ENCODE measurements at places on chromosomes 7 and 10. TPM values are rescaled to one million over a fixed set of nuclear protein-coding genes. Genes with fewer than 3 reads are reported as not detected.

DNA sequence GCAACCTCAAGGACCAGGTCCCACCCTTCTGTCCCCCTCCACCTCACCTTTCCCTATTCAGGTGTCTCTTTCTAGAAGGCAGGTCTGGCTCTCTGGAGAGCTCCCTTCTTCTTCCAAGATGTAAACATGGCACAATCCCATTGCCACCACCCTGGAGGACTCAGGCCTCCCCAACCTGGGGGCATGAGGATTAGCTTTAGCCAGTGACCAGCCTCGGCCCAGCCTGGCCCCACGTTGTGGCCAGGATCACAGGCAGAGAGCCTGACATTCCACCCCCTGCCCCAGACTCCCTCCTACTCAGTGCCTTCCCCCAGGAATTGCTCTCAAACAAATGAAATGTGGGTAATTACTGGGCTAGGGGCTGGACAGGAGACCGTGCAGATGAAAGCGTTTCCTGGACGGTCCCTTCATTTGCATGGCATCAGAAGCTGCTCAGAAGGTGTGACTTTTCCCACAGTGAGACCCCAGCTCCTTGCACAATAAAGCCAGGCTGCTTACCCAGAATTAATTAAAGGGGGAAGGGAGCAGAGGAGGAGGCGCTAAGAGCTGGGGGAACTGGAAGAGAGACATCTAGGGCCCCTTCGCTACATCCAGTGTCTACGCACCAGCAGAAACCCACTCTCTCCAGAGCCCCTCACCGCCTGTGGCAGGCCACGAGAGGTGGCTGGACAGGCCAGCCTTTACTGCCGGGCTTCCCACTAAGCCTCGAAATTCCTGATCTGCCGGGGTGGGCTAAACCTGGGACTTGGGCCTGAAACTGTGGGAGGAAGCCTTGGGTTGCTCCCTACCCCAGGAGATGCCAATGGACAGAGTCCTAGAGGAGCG, 7.7 kb downstream of the FGF8 start:
- DNase-seq = no peak

GRCh38 chr7:20506175-20506574, 109.3 kb upstream of the ABCB5 start:
- no peak for DNase-seq

DNA sequence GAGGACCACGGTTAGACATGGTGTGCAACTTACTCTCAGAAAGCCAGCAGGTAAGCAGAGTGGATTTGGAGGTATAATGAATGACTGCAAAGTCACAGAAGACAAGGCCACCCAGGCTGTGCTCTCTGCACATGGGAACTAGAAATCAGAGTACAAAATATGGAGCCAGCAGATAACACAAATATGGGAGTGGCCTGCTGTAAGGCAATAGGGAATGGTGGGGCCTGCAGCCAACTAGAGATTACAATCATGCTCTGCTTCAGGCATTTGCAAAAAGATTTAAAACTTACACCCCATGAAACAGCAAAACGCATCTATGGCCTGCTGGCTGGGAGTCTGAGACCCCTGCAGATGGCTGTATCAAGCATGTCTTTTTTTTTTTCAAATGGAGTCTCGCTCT, 47.0 kb downstream of the RGS10 start:
- no peak for DNase-seq

DNA sequence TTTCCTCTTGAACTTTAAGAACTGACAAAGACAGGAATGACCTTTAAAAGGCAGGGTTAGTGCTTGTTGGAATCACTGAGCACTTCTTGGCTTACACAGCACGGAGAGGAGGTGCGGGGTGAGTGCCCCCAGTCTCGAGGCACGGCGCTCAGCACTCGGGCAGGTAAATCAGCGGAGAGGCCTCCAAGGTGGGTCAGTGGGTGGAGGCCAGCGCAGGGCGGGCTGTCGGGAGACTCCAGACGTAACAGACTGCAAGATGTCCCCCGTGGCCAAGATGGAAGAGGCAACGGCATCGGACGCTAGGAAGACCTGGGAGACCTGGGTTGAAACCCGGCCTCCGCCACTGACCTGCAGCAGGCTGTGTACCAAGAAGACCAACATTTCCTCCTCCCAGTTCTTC, 149.4 kb downstream of the MAD1L1 start:
- no peak for DNase-seq

DNA sequence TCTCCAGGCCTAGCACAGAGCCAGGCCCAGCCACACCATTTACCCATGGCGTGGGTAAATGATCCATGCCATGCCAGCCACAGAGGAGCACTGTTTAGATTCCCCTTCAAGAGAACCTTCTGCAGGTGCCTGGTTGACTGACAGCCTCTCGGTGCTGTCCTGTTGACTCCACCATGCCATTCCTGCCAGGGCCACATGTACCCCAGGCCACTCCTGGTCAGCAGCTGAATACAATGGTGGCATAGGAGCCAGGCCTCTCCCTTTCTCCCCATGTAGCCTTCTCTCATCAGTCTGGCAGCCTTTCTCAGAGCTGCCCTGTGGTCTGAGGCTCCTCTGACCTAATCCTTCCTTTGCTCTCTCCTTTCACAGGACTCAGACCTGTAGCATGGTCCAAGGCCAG, 39.2 kb upstream of the GPAM start:
- no peak for DNase-seq

- no peak for DNase-seq
Observed at GRCh38 chr10:130747356-130747755, 564.2 kb downstream of the TCERG1L start.

- DNase-seq = no peak
Observed at GRCh38 chr10:13787015-13787421, 200.3 kb downstream of the PRPF18 start.

GRCh38 chr10:96124230-96125141, 5.6 kb upstream of the ZNF518A start:
- DNase-seq = no peak

- no peak for DNase-seq
Observed at GRCh38 chr7:112638675-112639400, 151.4 kb downstream of the TMEM168 start.

GRCh38 chr7:98229991-98230745, 18.9 kb downstream of the BHLHA15 start:
- no peak for DNase-seq

DNA sequence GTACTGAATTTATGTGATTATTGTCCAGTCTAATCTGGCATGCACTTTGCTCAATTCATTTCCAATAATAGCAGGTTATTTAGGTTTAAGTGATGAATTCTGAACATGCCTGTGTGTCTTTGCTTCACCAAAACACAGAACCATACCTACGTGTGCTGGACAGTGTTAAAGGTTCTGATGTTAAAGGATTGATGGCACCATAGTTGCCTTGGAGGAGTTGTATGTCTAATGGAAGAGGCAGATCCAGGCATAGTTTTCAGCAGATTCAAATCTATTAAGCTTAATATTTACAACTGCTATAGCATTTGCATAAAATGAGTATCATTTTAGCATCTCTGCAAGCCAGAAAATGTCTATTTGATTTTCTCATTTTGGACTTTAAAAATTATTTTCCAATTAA, 28.0 kb upstream of the UMAD1 start:
- DNase-seq = no peak

- no peak for DNase-seq
Observed at GRCh38 chr7:148395990-148396716, 194.4 kb upstream of the C7orf33 start.

GRCh38 chr7:155665957-155666287, 21.5 kb downstream of the RBM33 start:
- DNase-seq = no peak

GRCh38 chr10:80870282-80870681, 332.6 kb downstream of the SH2D4B start:
- DNase-seq = no peak

- DNase-seq = no peak
Observed at GRCh38 chr10:70914316-70914864, 26.0 kb upstream of the PCBD1 start.

DNA sequence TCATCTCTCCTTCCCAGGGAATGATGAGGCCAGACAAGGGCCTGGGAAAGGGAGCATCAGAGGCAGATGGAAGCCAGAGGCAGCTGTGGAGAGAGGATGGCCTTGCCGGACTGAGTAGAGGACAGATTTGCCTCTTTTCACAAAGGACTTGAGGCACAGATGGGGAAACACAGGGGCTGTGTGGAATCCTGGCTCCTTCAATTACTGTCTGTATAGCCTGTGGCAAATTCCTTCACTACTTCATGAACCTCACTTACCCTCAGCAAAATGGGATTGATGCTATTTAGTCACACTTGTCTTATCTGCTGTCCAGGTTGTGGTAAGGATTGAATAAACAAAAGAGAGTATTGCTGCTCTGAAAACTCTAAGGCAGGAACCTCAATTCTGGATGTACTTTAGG, 40.3 kb downstream of the SLC25A28 start:
- no peak for DNase-seq

DNA sequence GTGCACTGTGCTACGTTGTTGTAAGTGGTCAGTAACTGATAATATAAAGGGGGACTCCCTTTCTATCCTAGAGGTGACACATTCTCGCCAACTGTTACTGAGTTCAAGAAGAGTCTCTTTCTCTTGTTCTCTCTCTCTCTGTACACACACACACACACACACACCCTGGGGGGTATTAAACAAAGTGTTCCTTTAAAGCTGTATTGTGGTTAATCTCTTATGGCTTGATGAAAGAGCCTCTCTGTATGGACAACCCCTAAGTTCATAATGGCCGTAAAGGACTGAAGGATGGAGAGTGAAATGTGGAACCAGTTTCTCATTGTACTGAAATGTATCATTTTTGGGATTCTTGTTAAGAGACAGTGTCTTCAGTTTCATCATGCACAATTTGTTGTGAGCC, 145.2 kb upstream of the BMPER start:
- DNase-seq = no peak

DNA sequence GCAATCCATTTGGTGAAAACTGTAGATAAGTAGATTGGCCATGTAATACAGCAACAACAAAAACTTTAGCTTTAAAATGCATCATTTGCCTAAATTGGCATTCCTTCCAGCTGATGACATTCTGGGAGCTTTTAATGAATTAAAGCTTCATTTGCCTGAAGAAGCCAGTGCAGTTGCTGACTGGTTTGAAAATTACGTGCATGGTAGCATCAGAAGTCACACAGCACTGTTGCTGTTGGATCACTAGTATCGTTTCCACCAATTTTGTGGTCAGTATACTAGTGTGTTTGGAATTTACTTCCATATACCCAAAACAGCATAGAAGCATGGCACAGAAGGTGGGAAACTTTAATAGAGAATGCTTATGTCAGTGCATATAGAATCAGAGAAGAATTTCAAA, 194.9 kb downstream of the ETV1 start:
- DNase-seq = no peak

GRCh38 chr7:136717910-136718557, 150.4 kb upstream of the CHRM2 start:
- no peak for DNase-seq

- DNase-seq = no peak
Observed at GRCh38 chr7:90178679-90179278, 24.5 kb downstream of the STEAP1 start.

DNA sequence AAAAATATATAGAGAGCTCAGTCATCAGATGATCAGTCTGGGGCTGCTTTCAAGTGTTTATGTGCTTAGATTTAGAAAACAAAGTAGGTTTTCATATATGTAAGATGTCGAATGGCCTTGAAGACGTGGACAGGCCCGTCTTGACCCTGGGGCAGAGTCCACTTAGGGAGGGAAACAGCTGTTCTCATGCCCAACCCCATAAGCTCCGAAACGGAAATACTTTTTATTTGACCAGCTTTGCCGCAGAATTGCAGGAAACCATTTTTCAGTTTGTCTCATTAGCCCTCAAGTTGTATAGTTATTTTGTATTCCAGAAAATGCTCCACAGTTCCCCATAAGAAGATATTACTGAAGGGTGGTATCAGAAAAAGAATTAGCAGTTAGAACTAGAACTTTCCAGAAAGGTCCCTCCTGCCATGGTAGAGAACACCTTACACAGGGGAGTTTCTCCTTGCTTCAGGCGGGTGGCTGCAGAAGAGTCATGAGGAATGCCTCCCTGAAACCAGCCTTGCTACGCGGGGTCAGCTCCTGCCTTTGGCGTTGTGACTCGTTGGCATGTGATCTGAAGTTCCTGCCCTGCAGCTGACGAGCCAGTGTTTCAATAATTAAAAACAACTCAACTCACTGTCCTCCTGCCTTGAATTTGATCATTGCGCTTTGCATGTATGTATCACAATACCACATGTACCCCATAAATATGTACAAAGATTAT, 192.7 kb downstream of the CELF2 start:
- no peak for DNase-seq

- peak; percentile 39 for DNase-seq
Observed at GRCh38 chr7:139915864-139916716, 87.0 kb downstream of the TBXAS1 start.

DNA sequence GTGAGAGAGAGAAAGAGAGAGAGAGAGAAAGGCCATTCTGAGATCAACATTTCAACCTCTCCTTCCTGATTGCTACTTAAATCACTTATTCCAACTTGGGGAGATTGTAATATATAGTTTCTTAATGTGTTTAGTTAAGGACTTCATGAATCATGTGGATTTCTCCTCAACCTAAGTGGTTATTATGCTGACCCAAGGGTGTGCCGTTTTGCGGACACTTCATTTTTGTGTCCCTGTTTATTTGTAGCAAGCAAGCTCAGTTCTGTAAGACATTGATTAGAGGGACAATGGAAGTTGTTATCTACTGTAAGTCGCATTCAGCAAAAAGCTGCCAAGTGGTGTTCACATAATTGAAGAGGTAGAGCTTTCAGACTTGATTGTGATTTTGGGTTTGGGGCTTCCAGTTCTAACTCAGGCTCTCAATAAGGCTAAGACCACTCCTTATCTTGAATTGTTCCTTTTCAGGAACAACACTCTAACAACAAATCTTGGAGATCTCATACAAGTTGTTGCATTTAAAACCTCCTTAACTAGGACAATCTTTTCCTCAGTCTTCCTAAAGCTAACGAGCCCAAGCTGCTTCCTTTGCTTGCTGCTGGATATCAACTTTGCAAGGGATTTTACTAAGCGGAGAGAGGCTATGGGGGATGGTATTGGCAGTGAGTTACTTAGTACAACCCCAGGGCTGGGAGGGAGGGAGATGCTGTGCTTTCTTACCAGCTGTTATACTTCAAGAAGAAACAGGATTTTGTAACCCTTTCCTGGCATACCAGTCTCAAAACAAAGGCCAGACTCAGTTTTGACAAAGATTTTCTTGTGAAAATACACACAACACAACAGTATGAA, 19.8 kb upstream of the COL1A2 start:
- no peak for DNase-seq

- no peak for DNase-seq
Observed at GRCh38 chr10:47167591-47167990, 132.4 kb upstream of the GDF10 start.

Gene HYAL4
- total RNA-seq = 1.6 TPM

Gene XRCC2
- 1.6 TPM for total RNA-seq

Gene AS3MT
- total RNA-seq = 17.4 TPM

Gene GPR26
- total RNA-seq = not detected

Gene GPRIN2
- total RNA-seq = 4.3 TPM

Gene PAPOLB
- 4.7 TPM for total RNA-seq

Gene CTTNBP2
- total RNA-seq = 5.7 TPM

Gene GPR37
- 69.4 TPM for total RNA-seq

Gene CCSER2
- 53.6 TPM for total RNA-seq

Gene GNAT3
- total RNA-seq = not detected
